Spinal cord (tissue), 10 donors: ENCODE measurements at places on chromosomes 1 and 21. TPM values are rescaled to one million over a fixed set of nuclear protein-coding genes. Genes with fewer than 3 reads are reported as not detected.

The HES2 gene
- polyA plus RNA-seq: 0.38 TPM

The COL9A2 gene
- 58.1 TPM for polyA plus RNA-seq

The KCNA10 gene
- not detected for polyA plus RNA-seq

The INSRR gene
- 0.70 TPM for polyA plus RNA-seq

The GIPC2 gene
- 0.41 TPM for polyA plus RNA-seq

The LCE1E gene
- not detected for polyA plus RNA-seq
